ENCODE measurements at places on chromosomes 11 and 22.

DNA sequence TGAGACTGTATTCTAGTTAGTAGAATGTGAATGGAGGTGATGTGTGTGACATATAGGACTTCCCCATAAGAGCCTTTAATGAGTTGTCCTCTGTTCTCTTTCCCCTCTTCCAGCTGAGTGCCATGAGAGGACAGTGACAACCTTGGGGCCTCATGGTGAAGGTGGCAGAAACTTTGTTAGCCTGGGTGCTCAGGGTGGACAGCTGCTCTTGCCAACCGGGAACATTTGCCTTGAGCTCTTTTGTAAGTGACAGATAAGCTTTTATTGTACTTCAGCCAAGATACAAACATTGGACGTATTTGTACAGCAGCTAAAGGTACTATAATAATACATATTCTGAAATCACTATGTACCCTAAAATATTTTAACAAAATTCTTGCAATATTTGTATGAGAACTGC is 33.0 kb upstream of the PLET1 start:
- no peaks in the 10 kb centered on the region for H3K27me3 ChIP-seq
- DNase-seq, result no peak
- no peak overlapping the region for H3K4me3 ChIP-seq
- no peak overlapping the region for H3K27ac ChIP-seq

GRCh38 chr11:61626580-61627380 is 45.9 kb upstream of the SYT7 start:
- H3K27me3 ChIP-seq, result peaks cover 15% of the 10 kb centered on the region
- no peak for DNase-seq
- H3K4me3 ChIP-seq, result no peak overlapping the region
- H3K36me3 ChIP-seq, result no peaks in the 10 kb centered on the region
- H3K27ac ChIP-seq, result no peak overlapping the region

- H3K27ac ChIP-seq, result peak overlapping the region; percentile 92
- peak; percentile 58 for DNase-seq
- H3K4me1 ChIP-seq, result peaks cover 61% of the 10 kb centered on the region
- peaks cover 59% of the 10 kb centered on the region for H3K36me3 ChIP-seq
- peak overlapping the region; percentile 58 for H3K4me3 ChIP-seq
Observed at GRCh38 chr22:41873391-41873790, 40.5 kb downstream of the SREBF2 start.

DNA sequence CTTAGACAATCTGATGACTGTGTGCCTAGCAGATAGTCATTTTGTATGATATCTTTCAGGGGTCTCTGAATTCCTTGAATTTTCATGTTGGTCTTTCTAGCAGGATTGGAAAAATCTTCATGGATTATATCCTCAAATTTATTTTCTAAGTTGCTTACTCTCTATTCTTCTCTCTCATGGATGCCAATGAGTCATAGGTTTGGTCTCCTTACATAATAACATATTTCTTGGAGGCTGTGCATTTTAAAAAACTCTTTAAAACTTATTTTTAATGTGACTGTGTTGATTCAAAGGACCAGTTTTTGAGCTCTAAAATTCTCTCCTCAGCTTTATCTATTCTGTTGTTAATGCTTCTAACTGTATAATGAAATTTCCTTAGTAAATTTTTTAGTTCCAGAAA is 198.7 kb downstream of the AASDHPPT start:
- DNase-seq, result no peak
- H3K4me1 ChIP-seq, result no peaks in the 10 kb centered on the region
- H3K36me3 ChIP-seq, result no peaks in the 10 kb centered on the region
- no peak overlapping the region for H3K27ac ChIP-seq
- no peaks in the 10 kb centered on the region for H3K27me3 ChIP-seq
